SK-N-DZ (cell line): ENCODE measurements at places on chromosomes 1 and 21.

DNA sequence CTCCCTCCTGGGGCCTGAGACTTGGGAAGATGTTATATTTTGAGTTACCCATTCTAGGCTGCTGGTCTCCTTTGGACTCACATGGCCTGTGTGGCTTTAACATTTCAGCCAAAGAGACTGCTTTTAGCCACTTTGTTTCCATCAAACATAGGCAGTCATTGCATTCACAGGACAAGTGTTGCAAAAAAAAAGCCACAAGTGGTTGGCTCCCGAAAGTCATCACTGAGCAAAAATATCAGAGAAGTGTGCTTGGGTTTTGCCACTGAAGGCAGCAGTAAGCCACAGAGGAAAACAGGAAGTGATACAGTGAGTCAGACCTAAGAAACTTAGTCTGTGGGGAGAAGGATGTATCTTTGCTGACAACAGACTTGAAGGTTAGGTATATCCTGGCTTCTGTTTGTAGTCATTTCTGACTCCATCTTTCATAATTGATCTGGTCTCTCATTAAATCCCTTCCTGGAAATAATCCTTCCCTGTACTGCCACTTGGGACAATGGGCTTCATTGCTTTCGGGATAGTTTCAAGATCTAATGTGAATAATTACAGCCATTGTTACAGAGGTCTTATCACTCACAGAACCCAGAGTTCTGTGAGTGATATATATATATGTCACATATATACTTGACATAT, 80.9 kb downstream of the COLGALT2 start:
- no peak for DNase-seq

DNA sequence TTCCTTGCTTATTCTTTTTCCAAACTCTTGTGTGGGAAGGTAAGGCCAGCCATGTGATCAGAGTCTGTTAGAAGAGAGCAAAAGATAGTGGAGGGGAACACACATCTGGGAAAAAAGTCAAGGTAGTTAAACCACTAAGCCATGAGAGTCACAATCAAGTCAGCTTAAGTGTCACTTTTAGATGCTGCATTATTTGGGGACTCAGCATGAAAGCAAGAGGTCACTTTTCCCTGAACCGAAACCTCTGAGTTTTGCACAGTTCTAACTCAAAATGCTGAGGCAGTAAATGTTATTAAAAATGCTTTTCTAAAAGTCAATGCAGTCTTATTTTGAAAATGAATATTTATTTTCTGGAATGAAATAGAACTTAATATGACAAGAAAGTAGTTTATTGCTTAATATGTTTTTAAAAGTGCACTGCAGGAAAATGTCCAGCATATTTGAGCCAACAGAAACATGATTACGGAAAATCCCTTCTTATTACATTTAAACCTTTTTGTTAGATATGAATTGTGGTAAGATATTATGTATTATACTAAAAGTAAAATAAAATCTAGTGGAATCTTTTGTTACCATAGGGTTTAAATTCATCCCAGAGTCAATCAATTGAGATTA, 69.3 kb downstream of the RBM11 start:
- no peak for DNase-seq

DNA sequence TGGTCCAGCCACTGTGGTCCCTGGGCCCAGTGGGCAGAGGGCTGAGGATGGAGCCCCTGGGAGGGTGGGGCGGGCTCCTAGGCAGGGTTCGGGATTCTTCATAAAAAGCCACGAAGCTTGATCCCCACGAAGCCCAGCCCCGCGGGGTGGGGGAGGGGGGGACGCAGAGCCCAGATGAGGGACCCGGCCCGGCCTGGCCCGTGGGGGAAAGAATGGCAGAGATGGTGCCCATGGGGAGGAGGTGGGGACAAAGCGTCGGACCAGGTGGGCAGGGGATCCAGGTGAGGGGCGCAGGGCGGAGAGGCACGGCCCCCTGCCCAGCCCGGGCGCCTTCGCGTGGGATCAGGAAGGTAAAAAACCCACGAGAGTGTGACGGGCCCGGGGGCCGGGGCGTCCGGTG, 6.0 kb upstream of the SMIM12 start:
- DNase-seq: no peak

DNA sequence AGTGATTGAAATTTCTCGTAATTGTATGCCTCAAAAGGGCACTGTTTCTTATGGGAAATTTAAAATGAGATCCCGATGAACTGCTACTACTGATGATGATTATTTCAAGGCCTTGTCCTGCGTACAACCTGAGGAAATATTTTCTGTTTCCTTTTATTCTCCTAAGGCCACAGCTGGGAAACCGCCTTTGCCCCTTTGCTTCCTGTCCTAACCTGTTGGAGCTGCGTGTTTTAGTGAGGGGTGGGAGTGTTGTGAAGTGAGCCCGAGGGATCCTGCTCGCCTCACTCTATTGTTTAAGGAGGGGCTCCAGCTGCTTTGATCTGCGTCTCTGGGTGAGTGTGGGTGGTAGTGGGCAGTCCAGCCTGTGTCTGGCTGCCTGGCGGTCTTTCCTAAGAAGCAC, 14.4 kb downstream of the LAMC2 start:
- DNase-seq: no peak

DNA sequence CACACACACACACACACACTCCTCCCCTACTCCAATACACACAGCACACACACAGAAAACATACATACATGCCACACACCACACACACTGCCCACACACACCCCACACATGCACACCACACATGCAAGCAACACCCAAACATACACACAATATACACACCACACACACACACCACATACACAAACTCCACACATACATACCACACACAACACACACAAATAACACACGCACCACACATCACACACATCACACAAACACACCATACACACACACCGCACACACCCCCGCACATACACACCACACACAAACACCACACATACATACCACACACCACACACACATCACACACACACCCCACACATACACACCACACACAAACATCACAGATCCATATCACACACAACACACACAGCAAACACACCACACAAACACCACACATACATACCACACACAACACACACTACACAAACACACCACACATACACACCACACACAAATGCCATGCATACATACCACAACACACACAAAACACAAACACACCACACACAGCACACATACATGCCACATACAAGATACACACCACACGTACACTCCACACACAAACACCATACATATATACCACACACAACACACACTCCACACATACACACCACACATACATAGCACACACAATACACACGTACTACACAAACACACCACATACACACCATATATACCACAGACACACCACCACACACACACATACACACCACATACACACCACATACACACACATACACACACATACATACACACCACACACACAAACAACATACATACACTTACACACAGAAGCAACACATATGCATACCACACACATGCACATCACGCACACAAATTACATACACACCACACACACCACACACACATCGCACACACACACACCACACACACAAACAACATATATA, 932 bp upstream of the RAB7B start:
- DNase-seq: no peak

- DNase-seq: no peak
Observed at GRCh38 chr1:31637915-31638673, 6.6 kb downstream of the PEF1 start.

GRCh38 chr21:29342363-29342957, 43.7 kb downstream of the BACH1 start:
- DNase-seq: no peak
